Liver (tissue), 10 donors: ENCODE measurements at places on chromosomes 13 and 19. TPM values are rescaled to one million over a fixed set of nuclear protein-coding genes. Genes with fewer than 3 reads are reported as not detected.

The CEACAM21 gene
- 1.8 TPM for total RNA-seq

The ZNF726 gene
- total RNA-seq = 8.0 TPM

The CFAP97D2 gene
- total RNA-seq = not detected

The F10 gene
- 110 TPM for total RNA-seq

The NXNL1 gene
- total RNA-seq = not detected

The SYCN gene
- total RNA-seq = not detected

The GARIN5A gene
- total RNA-seq = 0.70 TPM

The SGCG gene
- not detected for total RNA-seq

The SOX21 gene
- total RNA-seq = not detected

The SIGLEC8 gene
- total RNA-seq = 0.09 TPM

The SOX1 gene
- total RNA-seq = not detected

GRCh38 chr19:38385804-38386257 is 2.0 kb downstream of the GGN start:
- DNase-seq = no peak
- no peak overlapping the region for H3K27ac ChIP-seq
- H3K27me3 ChIP-seq = no peaks in the 10 kb centered on the region
- peaks cover 23% of the 10 kb centered on the region for H3K4me1 ChIP-seq

- no peak overlapping the region for H3K27ac ChIP-seq
- no peaks in the 10 kb centered on the region for H3K27me3 ChIP-seq
- no peak for DNase-seq
- H3K4me3 ChIP-seq = no peak overlapping the region
These were observed 8.9 kb downstream of the TEKTIP1 start for GRCh38 chr19:3547767-3548282.

DNA sequence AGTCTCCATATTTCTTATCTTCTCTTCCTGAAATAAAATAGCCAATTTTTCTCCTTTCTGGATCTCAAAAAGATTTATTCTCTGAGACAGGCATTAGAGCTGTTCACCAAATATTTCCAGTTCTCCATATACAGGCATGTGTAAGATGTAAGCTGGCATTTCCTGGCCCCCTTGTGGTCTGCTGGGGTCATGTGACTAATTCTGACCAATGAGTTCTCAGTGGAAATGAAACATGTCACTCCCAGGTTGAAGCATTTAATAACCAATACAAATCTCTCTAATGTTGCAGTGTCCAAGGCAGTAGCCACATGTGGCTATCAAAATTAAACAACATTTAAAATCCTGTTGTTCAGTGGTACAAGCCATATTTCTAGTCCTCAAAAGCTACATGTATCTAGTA is 14.8 kb upstream of the CACNA1A start:
- no peaks in the 10 kb centered on the region for H3K36me3 ChIP-seq
- no peaks in the 10 kb centered on the region for H3K27me3 ChIP-seq
- H3K4me3 ChIP-seq = no peak overlapping the region
- H3K4me1 ChIP-seq = no peaks in the 10 kb centered on the region

GRCh38 chr13:74026753-74027152 is 107.5 kb downstream of the KLF12 start:
- H3K27me3 ChIP-seq = no peaks in the 10 kb centered on the region
- peaks cover 11% of the 10 kb centered on the region for H3K4me1 ChIP-seq
- no peak overlapping the region for H3K4me3 ChIP-seq
- H3K36me3 ChIP-seq = no peaks in the 10 kb centered on the region
- DNase-seq = no peak

DNA sequence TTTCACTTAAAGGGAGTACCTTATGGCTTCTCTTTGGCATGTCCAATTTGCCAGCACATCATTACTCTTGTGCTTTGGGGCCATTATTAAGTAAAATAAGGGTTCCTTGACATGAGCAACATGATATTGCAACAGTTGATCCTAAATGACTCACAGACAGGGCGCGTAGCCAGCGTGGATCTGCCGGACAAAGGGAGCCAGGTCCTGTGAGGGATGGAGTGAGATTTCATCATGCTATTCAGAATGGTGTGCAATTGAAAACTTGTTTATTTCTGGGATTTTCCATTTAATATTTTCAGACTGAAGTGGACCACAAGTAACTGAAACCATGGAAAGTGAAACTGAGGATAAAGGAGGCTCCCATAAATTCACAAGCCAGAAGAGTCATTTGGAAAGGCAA is 48.6 kb upstream of the WASF3 start:
- DNase-seq = no peak
- no peaks in the 10 kb centered on the region for H3K36me3 ChIP-seq
- no peaks in the 10 kb centered on the region for H3K27me3 ChIP-seq
- no peak overlapping the region for H3K4me3 ChIP-seq
- H3K4me1 ChIP-seq = no peaks in the 10 kb centered on the region

- peak; percentile 44 for DNase-seq
- H3K4me3 ChIP-seq = peak overlapping the region; percentile 99
- H3K4me1 ChIP-seq = peaks cover 18% of the 10 kb centered on the region
- peaks cover 6% of the 10 kb centered on the region for H3K36me3 ChIP-seq
These were observed 1.1 kb downstream of the PPP1R12C start for GRCh38 chr19:55116232-55116858.

DNA sequence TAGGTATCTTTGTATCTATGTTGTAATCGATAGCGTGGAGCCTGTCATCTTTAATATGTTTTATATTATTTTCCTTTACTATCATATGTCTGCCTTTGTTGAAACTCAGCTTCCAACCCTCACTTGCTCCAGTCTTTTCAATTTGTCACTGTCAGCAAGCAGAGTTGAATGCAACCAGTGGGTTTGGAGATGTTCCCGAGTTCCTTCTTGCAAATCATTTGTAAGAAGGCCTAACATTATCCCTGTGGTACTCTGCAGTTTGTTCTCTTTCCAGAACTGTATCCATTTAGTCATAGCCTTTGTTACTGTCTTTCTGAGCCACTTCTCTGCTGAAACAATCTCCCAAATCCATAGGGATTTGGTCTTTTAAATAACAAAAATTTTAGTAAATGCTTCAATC is 41.8 kb downstream of the RNASEH2B start:
- H3K27ac ChIP-seq = no peak overlapping the region
- DNase-seq = no peak
- H3K36me3 ChIP-seq = no peaks in the 10 kb centered on the region
- no peaks in the 10 kb centered on the region for H3K27me3 ChIP-seq

DNA sequence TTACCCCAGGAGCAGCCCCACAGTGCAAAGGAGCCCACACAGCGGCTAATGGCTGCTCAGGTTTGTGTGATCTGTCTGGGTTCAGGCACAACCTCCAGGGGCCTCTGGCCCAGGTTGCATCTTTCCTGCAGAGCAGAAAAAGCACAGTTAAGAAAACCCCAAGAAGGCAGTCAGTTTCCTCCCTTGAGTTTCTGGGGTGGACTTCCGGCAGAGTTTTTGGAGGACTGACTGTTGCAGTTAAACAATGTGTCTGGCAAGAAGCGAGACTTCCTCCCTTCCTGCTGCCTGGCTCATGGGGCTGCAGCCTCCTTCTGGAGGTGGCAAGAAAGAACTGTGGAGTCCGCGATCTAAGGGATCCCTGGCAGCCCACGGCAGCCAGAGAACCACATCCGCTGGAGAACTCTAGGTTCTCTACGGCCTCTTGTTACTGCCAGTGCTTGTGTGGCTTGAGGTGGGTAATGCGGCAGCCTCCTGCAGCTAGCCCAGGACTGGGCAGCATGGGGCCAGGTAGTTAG is 114.4 kb downstream of the ZDHHC20 start:
- no peak for DNase-seq
- H3K4me3 ChIP-seq = no peak overlapping the region
- H3K36me3 ChIP-seq = no peaks in the 10 kb centered on the region
- H3K27ac ChIP-seq = no peak overlapping the region
- no peaks in the 10 kb centered on the region for H3K4me1 ChIP-seq

GRCh38 chr13:42494157-42494556 is 79.8 kb upstream of the TNFSF11 start:
- H3K27ac ChIP-seq = no peak overlapping the region
- no peaks in the 10 kb centered on the region for H3K4me1 ChIP-seq
- H3K36me3 ChIP-seq = no peaks in the 10 kb centered on the region
- no peak for DNase-seq

DNA sequence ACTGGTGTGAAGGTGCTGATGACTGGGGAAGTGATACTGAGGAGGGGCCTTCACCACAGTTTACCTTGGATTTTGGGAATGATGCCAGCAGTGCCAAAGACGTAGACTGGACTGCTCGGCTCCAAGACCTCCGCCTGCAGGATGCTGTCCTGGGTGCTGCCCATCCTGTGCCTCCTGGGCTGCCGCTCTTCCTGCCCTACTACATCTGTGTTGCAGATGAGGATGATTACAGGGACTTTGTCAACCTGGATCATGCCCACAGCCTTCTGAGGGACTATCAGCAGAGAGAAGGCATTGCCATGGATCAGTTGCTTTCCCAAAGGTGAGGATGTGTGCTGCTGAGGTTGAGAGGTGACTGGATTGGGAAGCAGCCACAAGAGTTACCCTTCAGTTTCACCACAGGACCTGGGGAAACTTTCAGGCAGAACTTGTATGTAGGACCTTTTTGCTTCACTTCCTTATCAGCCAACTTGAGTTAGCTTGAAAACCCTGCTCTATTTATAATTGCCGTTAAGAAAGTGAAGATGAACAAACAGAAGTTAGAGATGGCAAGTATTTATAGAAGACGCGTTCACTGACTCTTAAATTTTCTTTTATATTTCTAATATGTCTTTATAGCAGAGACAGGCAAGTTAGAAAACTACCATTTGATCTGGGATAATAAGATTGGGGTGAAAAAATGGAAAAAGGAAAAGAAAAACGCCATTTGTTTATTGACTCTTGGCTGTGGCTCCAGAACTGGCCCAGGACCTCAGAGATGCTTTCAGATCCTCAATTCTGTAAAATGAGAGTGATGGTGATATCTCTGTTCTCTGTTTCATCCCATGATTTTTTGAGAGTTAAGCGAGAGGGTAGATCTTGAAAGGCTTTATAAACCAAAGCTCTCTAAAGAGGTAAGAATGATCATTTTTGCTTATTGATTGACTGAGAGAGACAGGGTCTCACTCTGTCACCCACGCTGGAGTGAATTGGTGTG is 5.3 kb downstream of the PDCD2L start:
- no peaks in the 10 kb centered on the region for H3K4me1 ChIP-seq
- no peak overlapping the region for H3K27ac ChIP-seq
- H3K27me3 ChIP-seq = no peaks in the 10 kb centered on the region
- H3K36me3 ChIP-seq = peaks cover 2% of the 10 kb centered on the region

DNA sequence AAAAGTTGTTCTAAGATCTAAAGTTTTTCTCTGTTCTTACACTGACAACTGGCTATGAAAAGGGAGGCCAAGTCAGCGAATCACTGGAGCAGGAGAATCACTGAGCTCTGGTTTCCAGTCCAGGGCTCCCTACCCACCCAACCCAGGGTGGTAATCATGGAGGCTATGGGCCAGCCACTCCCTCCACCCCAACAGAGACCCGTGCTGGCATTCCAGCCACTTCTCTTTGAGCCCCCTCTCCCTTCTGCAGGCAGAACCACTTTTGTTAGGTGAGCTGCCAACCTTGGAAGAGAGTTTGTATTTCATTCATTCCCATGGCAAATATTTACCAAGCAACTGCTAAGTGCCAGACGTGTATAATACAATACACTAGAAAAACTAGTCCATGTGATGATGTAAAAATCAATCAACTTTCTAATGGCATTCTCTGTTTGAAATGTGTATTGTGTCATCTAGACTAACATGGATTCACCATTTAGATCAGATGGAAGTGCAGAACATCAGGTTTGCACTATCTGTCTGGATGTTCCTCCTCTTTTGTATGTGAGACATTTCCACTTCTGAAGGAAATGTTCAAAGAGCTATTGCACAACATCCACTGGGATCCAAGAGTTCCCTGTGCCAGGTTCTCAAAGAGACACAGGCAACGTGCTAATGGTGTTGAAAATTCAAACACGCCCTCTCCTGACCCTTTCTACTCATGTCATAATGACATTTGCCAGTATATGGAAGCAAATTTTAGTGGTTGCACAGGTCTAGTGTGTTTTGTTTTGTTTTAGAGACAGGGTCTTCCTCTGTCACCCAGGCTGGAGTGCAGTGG is 5.3 kb downstream of the MLNR start:
- H3K4me1 ChIP-seq = peaks cover 5% of the 10 kb centered on the region
- no peak for DNase-seq
- H3K27ac ChIP-seq = no peak overlapping the region
- H3K27me3 ChIP-seq = no peaks in the 10 kb centered on the region

GRCh38 chr19:42270346-42271044 is 1.4 kb downstream of the CIC start:
- peaks cover 28% of the 10 kb centered on the region for H3K4me1 ChIP-seq
- H3K27ac ChIP-seq = peak overlapping the region; percentile 91
- no peaks in the 10 kb centered on the region for H3K27me3 ChIP-seq
- peak overlapping the region; percentile 69 for H3K4me3 ChIP-seq
